Left ventricle myocardium inferior (tissue), 1 donor: ENCODE measurements at places on chromosomes 11 and 22. TPM values are rescaled to one million over a fixed set of nuclear protein-coding genes. Genes with fewer than 3 reads are reported as not detected.

DNA sequence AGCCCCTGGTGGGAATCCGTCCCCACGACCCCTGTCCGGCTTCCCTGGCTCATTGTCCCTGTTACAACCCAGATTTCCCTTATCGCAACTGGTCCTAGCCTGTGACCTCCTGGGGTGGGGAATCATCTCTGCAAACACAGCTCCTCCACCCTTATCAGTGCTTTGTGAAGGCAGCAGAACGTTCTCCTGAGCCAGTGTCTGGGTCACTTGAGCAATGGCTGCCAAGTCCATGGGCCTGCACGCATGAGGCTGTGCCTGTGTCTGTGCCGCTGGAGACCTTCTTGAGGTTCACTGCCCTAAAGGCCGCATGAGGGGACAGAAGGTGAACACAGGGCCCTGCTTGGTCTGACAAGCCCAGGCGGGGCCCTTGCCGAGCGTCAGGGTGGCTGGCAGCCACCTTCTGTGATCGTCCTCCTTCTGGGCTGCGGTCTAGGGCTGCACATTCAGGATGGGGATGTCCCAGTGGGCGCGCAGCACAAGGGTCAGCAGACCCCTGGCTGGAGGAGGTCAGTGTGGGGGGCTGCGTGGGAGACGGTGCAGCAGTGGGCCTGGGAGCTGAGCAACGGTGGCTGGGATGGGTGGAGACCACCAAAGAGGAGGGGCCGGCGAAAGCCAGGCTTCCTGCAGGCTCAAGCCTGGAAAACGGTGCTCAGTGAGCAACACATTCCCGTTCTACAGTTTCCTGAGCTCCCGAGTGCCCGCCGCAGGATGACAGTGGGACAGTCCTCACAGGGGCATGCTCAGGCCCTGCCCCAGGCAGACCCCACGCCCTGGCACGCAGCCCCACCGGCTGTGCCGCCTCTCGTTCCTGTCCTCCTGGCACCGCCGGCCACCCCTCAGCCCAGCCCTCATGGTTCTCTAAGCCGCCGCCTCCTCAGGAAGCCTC is 74.1 kb downstream of the CDKN1C start:
- peak overlapping the region; percentile 84 for H3K27ac ChIP-seq
- peaks cover 50% of the 10 kb centered on the region for H3K4me1 ChIP-seq
- peak; percentile 22 for DNase-seq
- H3K27me3 ChIP-seq = no peaks in the 10 kb centered on the region

GRCh38 chr11:44208976-44209603 is 100.8 kb downstream of the ALX4 start:
- no peaks in the 10 kb centered on the region for H3K27me3 ChIP-seq
- H3K4me3 ChIP-seq = no peak overlapping the region
- peaks cover 15% of the 10 kb centered on the region for H3K4me1 ChIP-seq
- no peak for DNase-seq

DNA sequence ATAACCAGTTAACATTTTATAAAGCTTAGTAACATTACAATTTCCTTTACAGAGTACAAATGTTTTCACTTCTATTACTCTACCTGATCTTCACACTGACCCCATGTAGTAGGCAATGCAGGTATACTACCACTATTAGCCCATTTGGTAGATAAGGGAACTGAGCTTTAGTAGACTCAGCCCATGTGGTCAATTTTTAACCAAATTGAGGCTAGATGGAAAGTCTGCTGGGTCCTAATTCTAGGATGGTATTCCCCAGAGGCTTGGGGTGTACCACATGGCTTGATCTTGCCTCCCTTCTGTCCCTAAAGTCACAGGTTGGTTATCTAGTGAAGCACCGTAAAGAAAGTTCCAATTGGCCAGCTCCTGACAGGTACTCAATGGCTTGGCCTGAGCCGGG is 48.2 kb downstream of the NRXN2 start:
- H3K4me3 ChIP-seq = no peak overlapping the region
- DNase-seq = no peak
- H3K36me3 ChIP-seq = no peaks in the 10 kb centered on the region
- H3K27ac ChIP-seq = peak overlapping the region; percentile 65

KIF18A gene
- 0.25 TPM for total RNA-seq

DNA sequence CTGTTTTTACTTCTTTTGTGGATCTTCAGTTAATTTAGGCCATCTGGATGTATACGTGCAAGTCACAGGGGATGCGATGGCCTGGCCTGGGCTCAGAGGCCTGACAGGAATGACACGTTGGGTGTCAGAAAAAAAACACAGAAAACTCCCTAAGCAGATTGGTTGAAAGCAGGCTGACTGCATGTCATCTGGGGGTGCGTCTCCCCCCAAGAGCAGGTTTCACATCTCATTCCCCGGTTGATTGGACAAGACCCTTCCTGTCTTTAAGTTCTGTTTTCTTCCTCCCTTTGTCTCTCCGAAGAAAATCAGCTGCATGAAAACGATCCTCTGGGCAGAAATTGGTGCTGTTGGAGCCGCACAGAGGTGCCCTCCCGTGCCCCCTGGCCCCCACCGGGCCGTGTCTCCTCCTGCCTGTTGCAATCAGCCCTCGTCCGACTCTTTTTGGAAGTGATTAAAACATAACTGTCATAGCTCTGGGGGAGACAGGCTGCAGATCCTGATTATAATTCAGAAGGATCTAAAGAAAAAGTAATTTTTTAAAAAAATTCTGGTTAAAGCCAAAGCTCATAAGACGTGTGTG is 71.8 kb upstream of the PARVG start:
- H3K27me3 ChIP-seq = no peaks in the 10 kb centered on the region
- DNase-seq = no peak
- H3K27ac ChIP-seq = peak overlapping the region; percentile 73
- peaks cover 20% of the 10 kb centered on the region for H3K36me3 ChIP-seq

- peak overlapping the region; percentile 3 for H3K27ac ChIP-seq
- H3K4me1 ChIP-seq = peaks cover 23% of the 10 kb centered on the region
- DNase-seq = peak; percentile 37
- no peaks in the 10 kb centered on the region for H3K36me3 ChIP-seq
- peak overlapping the region; percentile 30 for H3K4me3 ChIP-seq
These were observed 82.1 kb downstream of the KCNQ1 start for GRCh38 chr11:2526808-2527381.

- no peaks in the 10 kb centered on the region for H3K27me3 ChIP-seq
- H3K36me3 ChIP-seq = peaks cover 16% of the 10 kb centered on the region
- no peak for DNase-seq
- H3K4me1 ChIP-seq = peaks cover 62% of the 10 kb centered on the region
- H3K27ac ChIP-seq = no peak overlapping the region
These were observed 41.4 kb upstream of the ST14 start for GRCh38 chr11:130118165-130118564.

C22orf23 gene
- 0.82 TPM for total RNA-seq

- H3K4me1 ChIP-seq = peaks cover 26% of the 10 kb centered on the region
- no peaks in the 10 kb centered on the region for H3K27me3 ChIP-seq
- H3K4me3 ChIP-seq = no peak overlapping the region
- H3K36me3 ChIP-seq = no peaks in the 10 kb centered on the region
- no peak overlapping the region for H3K27ac ChIP-seq
- DNase-seq = no peak
These were observed 18.5 kb downstream of the UPB1 start for GRCh38 chr22:24513378-24514240.

RTN4RL2 gene
- 1.3 TPM for total RNA-seq

UPK3A gene
- not detected for total RNA-seq

- H3K4me3 ChIP-seq = no peak overlapping the region
- H3K36me3 ChIP-seq = no peaks in the 10 kb centered on the region
- no peaks in the 10 kb centered on the region for H3K27me3 ChIP-seq
- no peak for DNase-seq
These were observed 805.6 kb downstream of the KCNA4 start for GRCh38 chr11:29211202-29211601.

DNA sequence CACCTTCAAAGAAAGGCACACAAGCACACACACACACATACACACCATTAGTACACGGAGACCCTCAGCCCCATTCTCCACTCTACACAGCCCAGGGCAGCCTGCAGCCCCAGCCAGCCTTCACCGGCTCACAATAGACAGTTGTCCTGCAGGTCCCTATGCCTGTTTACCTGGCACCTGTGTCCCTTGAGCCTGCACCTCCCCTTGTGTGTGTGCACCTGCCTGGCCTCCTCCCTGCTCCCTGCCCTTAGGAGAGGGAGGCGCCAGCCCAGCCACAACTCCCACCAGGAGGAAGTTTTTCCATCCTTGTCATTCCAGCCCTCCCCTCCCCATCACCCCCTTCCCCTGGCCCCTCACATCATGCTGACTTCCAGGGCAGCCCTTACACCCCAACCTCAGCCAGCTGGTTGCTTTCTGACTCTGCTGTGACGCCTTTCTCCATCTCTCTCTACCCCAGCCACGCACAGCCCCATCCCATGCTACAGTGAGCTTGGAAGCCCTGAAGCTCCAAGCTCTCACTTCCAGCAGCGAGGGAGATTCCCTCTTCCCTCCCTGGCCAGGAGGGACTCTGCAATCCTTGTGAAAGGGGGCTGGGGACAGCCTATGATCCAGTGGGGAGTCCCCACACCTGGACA is 4.4 kb downstream of the AHNAK start:
- peak overlapping the region; percentile 100 for H3K27ac ChIP-seq
- H3K4me1 ChIP-seq = peaks cover 98% of the 10 kb centered on the region
- peak overlapping the region; percentile 100 for H3K4me3 ChIP-seq

CRYBB3 gene
- not detected for total RNA-seq

DNA sequence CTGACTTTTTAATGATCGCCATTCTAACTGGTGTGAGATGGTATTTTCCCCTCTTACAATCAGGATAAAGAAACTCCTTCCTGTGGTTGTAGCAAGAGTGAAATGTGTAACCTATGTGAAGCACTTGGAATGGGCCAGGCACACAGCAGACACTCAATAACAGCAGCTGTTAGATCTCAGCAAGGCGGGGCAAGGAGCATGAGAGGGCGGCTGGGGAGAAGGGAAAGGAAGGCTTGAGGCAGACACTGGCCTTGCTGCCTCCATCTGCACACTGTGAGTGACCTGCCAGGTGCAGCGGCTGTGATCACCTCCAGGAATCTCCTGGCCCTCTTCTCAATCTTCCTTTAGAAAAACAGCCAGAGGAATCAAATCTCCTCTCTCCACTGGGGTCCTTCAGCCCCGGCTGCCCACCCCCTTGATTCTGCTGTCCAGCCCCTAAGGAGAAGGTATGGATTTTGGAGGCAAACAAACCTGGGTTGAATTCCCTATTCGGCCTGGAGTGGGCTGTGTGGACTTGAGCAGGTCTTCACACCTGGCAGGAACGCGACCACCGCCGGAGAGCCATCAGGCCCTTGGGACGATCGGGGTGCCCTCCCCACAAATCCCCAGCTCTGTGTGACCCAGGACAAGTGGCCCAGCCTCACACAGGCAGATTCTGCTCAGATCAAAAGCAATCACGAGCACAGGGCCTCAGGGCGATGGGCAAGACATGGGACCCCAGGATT is 49.0 kb downstream of the RPUSD4 start:
- H3K27ac ChIP-seq = no peak overlapping the region
- H3K27me3 ChIP-seq = peaks cover 15% of the 10 kb centered on the region
- no peaks in the 10 kb centered on the region for H3K36me3 ChIP-seq
- no peaks in the 10 kb centered on the region for H3K4me1 ChIP-seq
- no peak overlapping the region for H3K4me3 ChIP-seq

DNA sequence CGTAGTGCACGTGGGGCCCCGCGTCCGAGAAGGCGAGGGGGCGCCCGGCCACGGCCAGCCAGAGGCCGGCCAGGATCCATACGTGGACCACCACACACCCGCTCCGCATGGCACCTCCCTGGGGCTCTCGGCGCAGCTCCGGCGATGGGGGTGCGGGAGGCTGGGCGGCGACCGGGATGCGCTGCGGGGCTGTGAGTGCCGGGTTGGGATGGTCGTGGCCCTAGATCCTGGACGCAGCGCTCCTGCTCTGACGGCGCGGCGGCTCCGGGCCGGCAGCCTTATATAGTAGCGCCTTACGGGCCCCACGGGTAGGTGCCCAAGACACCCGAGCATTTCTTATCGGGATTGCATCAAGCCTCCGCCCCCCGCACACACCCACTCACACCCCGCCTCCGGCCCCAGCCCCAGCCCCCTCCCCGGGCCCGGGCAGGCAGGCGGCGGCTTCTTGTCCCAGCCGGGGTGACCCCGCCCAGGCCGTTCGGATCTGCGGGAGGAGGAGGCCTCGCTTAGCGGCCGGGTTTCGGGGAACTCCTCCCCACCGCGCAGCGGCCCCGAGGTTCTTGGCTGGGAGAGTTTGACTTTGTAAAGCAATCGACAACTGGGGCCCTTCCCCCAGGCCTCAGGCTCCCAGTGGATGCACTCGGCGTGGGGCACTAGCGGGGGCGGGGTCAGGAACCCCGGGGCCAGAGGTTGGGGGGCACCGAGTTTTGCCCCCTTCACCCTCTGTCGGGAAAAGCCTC is at the start of gene FGF19:
Gene FGF19, minus strand, starts transcription at position 255 of the 740 bp plus-strand sequence. Its CDS starts 146 bp downstream, at position 109.
- DNase-seq = no peak
- H3K36me3 ChIP-seq = no peaks in the 10 kb centered on the region
- H3K4me1 ChIP-seq = peaks cover 49% of the 10 kb centered on the region
- peaks cover 98% of the 10 kb centered on the region for H3K27me3 ChIP-seq
- H3K4me3 ChIP-seq = peak within 1 kb of the TSS; percentile 50

UPB1 gene
- total RNA-seq = 1.1 TPM

BDNF gene
- 3.1 TPM for total RNA-seq

DNA sequence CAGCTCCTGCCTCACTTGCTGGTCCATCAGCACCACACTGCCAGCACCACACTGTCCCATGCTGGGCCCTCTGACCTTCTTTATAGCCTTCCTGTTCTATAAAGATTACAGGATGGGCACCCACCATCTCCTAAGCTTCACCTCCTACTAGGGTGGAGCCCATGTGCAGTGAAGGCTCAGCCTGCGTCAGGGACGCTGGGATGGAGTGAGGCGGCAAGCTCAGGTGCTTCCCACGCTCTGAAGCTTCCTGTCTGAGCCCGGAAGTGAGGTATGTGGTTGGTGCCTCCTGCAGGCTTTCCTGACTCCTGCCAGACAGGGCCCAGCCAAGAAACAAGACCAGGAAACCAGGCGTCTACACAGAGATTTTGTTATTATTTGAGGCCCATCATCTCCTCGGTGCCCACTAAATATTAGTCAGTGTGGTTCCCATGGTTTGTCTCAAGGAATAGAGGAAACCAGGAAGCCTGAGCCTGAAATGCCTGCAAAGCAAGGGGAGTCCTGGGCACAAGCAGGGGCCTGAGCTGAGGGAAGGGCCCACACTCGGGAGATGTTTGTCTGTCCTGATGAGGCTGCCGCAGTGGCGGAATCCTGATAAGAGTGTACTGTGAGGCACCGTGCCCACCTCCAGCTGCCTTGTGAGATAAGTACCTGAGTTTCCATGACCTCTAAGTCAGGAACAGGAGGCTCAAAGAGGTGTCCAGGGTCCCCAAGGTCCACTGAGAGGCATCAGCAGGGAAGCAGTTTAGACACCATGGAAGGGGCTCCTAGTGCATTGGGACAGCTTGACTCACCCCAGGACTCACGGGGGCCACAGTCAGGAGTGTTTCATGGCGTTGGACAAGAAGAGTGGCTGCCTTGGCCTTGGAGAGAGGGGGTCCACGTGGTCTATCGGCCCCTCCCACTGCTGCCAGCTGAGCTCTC is 22.0 kb downstream of the RSPH14 start:
- no peaks in the 10 kb centered on the region for H3K27me3 ChIP-seq
- H3K4me3 ChIP-seq = no peak overlapping the region
- no peaks in the 10 kb centered on the region for H3K36me3 ChIP-seq
- no peak overlapping the region for H3K27ac ChIP-seq
